ENCODE measurements at places on chromosomes 3 and 15. TPM values are rescaled to one million over a fixed set of nuclear protein-coding genes. Genes with fewer than 3 reads are reported as not detected.
A peak's percentile ranks its signal among the peaks of the same experiment; 100 is the strongest.

DNA sequence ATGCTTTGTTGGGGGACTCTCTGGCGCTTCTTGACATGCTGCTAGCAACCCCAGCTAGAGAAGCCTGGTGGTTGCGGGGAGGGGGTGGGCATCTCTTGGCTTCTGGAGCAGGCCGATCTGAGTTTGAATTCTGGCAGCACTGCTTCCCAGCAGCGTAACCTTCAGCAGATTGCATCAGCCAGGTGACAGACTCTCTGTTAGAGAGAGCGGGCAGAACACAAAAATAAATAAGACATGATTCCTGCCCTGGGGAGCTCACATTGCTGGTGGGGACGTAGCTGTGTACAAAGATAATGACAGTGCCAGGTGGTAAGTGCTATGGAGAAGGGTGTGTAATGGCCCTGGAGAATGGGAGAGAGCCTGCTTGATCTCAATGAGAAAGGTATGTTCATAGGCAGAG, 87.4 kb downstream of the THSD4 start:
- DNase-seq, result no peak

DNA sequence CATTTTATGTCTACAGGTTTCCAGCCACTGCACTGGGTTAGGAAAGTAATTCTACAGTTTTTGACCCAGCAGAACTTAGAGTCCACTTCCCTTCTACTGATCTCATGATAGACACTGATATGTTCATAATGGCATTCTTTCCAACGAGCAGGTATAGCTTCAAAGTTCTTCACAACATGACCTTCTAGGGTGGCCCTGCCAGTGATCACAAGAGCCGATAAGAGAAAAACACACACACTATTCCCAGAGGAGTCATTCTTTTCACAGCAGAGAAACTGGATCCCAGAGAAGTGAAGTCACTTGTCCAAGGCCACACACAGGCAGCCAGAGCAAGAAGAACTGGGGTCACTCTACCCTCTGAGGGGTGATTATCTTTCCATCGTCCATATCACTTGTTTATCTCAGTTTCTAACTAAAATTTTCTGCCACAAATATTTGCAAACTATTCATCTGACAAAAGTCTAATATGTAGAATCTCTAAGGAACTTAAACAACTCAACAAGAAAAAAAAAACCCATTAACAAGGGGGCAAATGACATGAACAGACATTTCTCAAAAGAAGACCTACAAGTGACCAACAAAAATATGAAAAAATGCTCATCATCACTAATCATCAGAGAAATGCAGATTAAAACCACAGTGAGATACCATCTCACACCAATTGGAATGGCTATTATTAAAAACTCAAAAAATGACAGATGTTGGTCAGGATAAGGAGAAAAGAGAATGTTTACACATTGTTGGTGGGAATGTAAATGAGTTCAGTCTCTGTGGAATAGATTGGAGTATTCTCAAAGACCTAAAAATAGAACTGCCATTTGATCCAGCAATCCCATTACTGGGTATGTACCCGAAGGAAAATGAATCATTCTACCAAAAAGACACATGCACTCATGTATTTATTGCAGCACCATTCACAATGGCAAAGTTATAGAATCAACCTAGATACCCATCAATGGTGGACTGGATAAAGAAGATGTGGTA, 31.5 kb downstream of the SPTSSB start:
- DNase-seq, result no peak

- no peak for DNase-seq
Observed at GRCh38 chr3:15623535-15624440, 22.2 kb downstream of the BTD start.

- peak; percentile 38 for DNase-seq
Observed at GRCh38 chr3:62134061-62134496, 239.3 kb downstream of the FEZF2 start.

DNA sequence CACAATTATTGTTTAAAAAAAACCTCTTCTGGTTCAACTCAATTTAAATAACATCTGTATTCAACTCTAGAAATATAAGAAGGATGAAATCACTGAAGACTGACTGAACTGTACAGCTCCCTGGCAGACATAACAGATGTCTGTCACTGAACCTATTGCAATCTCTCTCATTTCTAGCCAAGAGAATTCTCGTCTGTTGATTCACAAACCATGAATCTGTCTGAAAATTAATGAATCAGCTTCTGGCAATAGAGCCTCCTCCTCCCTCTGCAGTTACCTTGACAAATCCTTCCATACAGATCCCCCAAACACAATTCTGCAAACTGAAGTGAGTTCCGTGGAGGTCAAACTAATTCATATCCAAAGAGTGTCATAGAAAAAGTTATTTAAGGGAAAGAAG, 561.4 kb downstream of the PYDC2 start:
- DNase-seq, result no peak

- no peak for DNase-seq
Observed at GRCh38 chr3:40725031-40725430, 200.3 kb downstream of the ZNF621 start.

- no peak for DNase-seq
Observed at GRCh38 chr15:25469377-25469776, 30.6 kb upstream of the UBE3A start.

GRCh38 chr3:72245183-72245811, 460.3 kb upstream of the PROK2 start:
- peak; percentile 64 for DNase-seq

GRCh38 chr15:22895465-22896190, 57.2 kb downstream of the NIPA2 start:
- no peak for DNase-seq

DNA sequence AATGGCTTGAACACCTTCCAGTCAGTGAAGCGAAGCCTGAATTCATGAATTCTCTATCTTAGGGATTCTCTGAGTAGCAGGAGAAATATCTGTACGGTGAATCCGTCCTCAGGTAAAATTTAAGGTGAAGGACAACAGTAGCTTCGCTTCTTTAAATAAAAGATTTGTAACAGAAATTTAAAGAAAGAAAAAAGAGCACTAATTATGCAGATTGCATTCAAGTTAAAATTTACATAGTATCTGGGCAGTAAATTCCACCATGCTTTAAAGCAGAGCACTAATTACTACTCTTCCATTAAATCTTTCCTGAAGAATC, 282.6 kb downstream of the FGF12 start:
- no peak for DNase-seq

DNA sequence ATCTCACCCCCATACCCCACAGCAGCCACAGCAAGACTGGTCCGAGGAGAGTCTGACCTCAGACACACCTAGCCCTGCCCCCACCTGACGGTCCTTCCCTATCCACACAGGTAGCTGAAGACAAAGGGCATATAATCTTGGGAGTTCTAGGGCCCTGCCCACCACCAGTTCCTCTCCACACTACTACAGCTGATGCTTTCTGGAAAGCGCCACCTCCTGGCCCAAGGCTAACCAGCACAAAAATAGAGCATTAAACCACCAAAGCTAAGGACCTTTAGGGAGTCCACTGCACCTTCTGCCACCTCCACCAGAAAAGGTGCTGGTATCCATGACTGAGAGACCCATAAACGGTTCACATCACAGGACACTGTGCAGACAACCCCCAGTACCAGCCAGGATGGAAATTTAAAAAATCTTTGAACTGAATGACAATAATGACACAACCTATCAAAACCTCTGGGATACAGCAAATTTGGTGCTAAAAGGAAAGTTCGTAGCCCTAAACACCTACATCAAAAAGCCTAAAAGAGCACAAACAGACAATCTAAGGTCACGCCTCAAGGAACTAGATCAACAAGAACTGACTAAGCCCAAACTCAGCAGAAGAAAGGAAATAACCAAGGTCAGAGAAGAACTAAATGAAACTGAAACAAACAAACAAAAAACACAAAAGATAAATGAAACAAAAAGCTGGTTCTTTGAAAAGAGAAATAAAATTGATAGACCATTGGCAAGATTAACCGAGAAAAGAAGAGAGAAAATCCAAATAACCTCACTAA, 122.1 kb upstream of the TPRG1 start:
- DNase-seq, result no peak

DNA sequence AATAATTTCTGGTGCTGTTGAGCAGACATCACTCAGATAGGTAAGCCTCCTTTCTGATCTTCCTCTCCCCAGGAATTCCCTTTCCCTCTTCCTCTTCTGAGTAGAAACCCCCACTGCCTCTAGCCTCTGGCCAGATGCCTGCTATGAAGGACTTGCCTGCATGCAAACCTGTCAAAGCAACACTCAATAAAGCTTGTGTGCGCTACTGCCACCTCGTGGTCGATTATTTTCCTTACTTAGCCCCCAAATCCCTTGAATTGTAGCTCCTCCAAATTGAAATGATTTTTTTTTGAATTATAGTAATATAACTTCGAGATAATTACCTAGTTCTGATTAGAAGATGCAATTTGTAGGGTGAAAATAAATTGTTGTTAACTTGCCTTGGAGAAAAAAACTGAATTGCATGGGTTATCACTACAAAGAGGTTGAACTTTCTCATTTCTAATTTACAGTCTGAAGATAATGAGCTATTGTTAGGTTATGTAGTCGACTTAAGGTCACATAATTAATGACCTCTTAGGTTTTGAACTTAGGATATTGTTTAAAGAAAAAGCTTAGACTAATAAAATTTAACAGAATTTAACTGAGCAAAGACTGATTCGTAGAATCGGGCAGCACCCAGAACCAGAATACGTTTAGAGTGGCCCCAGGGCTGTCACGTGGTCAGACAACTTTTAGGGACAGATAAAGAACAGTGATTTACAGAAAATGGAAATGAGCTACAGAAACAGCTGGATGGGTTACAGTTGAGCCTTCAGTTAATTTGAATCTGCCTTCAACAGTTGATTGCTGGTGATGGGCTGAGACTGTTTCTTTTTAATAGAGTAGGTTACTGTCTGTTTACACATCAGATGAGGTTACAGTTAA, 269.3 kb downstream of the ARPP21 start:
- no peak for DNase-seq

GRCh38 chr15:79015416-79015815, 70.6 kb upstream of the CTSH start:
- DNase-seq, result no peak

GRCh38 chr3:71478568-71478967, 105.0 kb downstream of the FOXP1 start:
- DNase-seq, result no peak

GRCh38 chr15:31392761-31393401, 66.2 kb downstream of the KLF13 start:
- DNase-seq, result no peak

GRCh38 chr3:79167651-79168416, 600.0 kb downstream of the ROBO1 start:
- DNase-seq, result no peak

DNA sequence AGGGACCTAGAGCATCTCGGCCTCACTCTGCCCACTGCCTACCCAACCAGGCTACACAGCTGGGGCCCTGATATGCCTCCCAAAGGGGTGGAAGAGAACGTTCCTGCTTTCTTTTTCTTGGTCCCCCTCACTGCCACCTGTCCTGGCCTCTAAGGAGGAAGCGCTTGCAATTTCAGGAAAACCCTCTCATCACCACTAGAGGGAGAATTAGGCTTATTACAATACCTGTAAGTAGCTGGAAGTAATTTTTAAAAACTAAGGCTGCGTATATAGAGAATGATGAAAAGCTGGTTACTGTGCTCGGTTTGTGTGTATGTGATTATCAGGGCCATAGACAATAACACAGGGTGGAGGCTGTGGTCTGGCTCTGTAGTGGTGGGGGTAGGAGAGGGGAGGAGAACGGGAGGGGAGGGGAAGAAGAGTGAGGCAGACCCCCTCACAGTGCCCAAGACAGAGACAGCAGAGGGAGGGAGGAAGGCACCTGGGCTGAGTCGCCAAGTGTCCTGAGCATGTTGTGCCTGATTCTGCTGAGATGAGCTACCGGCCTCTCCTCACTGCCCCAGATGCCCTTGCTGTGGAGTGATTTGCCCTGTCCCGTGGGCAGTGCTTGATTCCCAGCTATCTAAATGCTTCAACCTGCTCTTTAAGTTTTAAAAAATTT, 3.3 kb downstream of the GABRG3 start:
- DNase-seq, result no peak

GRCh38 chr15:52021128-52021671, 2.2 kb downstream of the MAPK6 start:
- DNase-seq, result peak; percentile 70

DNA sequence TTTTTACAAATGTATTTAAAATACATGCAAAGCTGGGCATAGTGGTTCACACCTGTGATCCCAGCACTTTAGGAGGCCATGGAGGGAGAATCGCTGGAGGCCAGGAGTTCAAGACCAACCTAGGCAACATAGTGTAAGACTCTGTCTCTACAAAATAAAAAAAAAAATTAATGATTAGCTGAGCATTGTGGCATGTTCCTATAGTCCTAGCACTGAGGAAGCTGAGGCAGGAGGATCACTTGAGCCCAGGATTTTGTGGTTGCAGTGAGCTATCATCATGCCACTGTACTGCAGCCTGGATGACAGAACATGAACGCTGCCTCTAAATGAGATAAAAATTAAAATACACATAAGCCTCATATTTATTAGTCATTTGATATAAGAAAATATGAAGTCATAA, 142.8 kb downstream of the TCF12 start:
- no peak for DNase-seq

DNA sequence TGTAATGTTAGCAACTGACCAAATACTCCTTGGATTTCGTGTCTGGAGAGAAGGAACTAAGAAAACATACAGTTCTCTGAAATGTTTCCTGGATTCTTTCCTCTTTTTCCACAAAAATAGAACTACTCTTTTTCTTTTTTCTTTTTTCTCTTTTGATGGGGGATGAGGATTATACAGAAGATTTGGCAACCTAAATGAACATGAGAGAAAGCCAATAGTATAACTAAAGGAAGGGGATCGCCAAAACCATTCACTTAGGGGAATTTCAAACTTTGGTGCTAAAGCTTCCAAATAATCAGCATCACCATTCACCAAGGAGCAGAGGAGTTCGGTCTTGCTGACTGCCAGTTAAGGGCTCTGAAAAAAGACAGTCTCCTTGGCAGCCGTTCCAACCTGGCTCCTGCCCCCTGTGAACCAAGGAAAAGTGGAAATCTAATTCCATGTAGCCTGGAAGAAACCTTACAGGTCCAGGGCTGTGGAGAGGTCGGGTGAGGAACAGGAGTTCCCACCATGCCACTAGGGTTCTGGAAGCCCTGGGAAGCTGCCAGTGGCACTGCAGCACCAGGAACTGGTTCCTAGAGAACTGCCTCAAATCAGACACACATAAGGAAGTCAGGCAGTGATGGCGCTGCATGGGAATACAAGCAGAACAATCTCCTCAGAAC, 176.9 kb downstream of the TNIK start:
- peak; percentile 27 for DNase-seq

GRCh38 chr15:68228143-68228970, 1.2 kb downstream of the CLN6 start:
- no peak for DNase-seq

STARD5 gene
- total RNA-seq, result 8.5 TPM

CCDC39 gene
- total RNA-seq, result not detected

PLA2G4D gene
- 0.07 TPM for total RNA-seq

MRPL3 gene
- total RNA-seq, result 63.7 TPM

OR5K2 gene
- not detected for total RNA-seq

EPHB3 gene
- 30.1 TPM for total RNA-seq

SEMA3G gene
- 23.1 TPM for total RNA-seq

PPP2R3A gene
- total RNA-seq, result 13.8 TPM

LRRC34 gene
- total RNA-seq, result 1.3 TPM

RNF168 gene
- total RNA-seq, result 25.1 TPM

PEX11A gene
- total RNA-seq, result 2.3 TPM

MEX3B gene
- 27.7 TPM for total RNA-seq

TRAK1 gene
- total RNA-seq, result 25.4 TPM

CCR4 gene
- total RNA-seq, result not detected

CACNA2D2 gene
- 6.1 TPM for total RNA-seq

TBC1D2B gene
- 55.6 TPM for total RNA-seq
